Central memory CD8-positive, alpha-beta T cell (primary cell): ENCODE measurements at places on chromosomes 2 and 18.

DNA sequence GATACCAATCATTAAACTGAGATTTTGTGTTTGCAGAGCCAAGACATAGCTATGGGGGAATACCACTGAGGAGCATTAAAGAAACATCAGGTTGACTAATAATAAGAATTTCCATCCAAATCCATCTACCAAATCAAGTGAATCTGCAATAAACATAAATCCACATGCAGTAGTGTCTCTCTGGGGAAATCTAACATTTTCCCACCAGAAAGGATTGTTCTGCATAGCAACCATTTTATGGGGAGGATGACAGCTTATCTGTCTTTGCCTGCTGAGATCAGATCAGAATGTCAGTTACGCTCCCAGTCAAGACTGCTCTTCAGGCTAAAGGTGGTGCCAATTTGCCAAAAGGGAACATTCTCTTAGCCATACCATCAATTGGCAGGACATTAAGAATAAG, 1098.9 kb upstream of the CHAC2 start:
- DNase-seq: no peak

DNA sequence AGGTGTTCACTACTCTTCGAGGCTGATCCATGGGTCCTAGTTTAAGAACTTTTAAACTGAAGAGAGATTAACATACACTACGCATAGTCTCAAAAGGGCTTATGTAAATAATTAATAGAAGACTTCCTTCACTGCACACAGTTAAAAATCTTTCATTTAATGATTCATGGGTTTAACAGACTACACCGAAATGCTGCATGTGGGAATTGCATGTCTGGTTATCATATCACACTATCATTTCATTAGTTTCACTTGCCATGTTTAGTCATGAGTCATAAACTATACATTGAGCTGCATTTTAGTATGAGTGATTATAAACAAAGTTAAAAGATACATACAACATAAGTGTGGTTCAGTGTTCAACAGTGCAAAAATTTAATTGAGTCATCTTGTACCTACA, 31.2 kb downstream of the GLS start:
- DNase-seq: no peak

DNA sequence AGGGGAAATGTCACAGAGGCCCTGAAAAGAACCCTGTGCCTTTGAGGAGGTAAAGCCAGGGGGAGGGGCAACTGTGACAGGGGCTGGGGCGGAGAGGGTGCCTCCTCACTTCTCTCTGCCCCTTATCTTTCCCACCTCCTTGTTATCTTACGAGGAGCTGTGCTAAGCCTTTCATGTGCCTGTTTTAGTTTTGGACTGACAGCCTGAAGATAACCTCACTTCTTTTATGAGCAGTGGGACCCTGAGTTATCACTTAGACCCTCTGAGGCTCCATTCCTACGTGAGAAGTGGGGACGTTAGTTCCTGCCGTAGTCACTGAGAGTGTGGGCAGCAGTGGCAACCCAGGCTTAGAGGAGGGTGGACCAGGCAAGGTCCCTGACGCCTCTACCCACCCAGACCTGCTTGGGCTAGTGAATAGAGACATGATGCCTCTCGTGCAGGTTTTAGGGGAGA, 39.5 kb upstream of the LBH start:
- no peak for DNase-seq

DNA sequence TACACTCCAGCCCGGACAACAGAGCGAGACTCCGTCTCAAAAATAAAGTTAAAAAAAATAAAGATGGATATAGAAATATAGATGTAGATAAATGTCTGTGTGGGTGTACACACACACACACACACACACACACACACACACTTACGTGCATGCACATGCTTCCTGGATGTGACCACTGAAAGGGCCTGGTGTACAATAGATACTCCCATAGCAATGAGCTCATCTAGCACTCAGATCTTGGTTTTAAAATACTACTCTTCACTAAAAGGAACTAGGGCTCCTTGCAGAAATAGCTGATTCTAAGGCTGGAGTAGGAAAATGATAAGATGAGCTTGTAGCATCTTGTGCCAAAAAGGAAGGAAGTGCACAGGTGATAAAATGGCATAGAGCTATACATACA, 39.1 kb downstream of the ROCK2 start:
- no peak for DNase-seq

DNA sequence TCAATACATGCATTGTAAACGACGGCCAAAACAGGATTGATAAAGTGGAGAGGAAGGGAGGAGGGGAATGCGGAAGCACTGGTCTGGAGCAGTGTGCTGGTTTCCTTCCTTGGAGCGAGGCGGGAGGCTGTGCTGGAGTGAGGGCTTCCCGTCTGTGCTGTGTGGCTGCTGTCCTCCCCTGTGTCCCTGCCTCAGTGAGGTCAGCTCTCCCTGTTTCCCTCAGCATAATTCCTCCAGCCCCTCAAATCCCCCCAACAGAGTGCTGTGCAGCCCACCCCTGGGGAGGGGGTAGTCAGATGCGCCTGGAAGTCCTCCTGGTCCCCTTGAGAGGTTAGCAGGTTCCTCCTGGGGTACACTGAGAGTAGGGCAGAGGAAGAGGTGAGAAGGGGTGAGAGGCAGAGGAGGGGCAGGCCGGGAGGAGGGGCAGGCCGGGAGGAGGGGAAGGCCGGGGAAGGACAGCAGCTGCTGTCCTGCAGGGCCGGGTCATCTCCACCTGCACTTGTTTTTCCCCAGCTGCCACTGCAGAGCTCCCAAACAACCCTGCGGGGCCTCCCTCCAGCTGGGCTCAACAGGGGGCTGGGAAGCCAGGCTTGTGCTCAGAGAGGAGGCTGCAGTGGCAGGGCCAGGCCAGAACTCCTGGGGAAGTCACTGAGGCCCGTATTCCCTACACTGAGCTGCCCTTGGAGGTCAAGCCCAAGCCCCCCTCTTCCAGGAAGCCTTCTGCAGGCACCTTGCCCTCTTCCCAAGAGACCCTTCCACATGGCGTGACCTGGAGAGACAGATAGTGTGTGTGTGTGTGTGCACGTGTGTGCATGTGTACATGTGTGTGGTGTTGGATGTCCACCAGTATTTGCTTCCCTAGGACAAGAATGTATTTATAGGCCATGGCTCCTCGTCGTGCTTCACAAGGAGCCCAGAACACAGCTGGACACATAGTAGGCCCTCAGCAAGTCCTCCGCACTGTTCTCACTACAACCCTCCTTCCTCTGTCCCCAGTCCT, 13.2 kb upstream of the ATP6V1B1 start:
- DNase-seq: no peak

GRCh38 chr2:111231532-111232252, 111.0 kb downstream of the BCL2L11 start:
- DNase-seq: no peak

DNA sequence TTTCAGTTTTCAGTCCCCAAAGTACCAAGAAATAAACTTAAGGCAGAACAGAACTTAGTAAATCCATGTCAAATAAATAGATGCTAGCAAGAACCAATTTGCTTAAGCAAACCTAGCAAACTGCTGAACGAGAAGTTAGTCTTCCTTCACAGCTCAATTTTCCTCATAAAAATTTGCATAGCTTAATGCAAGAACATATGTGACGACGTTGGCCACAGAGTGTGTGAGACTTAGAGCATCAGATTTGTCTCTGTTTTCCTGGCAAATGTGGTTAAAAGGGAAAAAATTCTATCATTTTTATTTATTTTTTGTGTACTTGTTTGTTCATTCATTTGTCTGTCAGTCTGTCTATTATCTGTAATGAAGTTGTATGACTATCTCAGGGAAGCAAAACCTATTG, 485.7 kb downstream of the THSD7B start:
- no peak for DNase-seq

DNA sequence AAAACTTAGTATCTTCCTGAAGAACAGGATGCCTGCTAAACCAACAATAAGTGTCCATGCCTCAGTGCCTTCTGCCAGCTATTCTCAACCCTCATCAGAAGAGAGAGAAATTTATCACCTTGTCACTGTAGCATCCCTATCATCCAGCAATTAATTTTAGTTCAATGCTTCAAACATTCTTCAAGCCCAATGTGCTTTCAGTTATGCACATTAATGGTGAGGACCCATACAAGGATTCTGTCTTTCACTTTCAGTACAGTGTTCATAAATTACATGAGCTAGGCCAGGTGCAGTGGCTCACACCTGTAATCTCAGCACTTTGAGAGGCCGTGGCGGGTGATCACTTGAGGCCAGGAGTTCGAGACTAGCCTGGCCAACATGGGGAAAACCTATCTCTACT, 47.0 kb upstream of the MSH6 start:
- DNase-seq: no peak

DNA sequence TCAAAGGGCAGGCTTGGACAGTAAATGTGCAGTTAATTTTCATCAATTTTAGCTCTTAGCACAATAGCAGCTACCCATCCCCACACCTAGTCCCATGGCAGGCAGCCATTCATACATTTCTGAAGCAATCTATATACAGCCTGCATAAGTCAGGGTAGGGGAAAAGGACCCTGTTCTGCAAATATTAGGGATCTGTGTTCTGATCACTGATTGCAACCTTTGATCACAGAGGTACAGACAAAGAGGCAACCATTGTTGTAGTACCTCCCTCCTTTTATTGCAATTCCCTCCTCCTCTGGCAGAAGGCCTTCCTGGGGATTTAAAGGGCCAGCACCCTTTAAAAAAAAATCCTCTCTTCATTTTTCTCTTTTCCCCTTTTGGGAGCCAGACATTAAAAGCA, 58.3 kb downstream of the KANSL1L start:
- DNase-seq: no peak

GRCh38 chr2:30359644-30360167, 87.3 kb upstream of the LCLAT1 start:
- DNase-seq: no peak

DNA sequence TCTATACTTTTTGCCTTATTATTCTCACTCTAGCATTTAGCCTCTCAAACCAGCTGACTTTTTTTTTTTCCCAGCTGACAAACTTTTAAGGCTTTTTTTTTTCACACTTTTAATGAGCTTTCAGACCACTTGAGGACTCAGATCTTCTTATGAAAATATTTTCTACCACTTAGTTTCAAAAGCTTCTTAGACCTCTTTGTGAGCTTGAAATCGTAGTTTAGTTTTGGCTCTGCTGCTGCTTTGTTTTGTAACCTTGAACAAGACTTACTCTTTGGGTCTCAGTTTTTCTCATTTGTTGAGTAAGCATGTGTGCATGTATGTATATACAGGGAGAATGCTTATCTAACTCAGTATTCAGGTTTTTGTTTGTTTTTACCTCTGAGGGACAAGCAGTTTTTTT, 3.5 kb downstream of the NBEAL1 start:
- no peak for DNase-seq

DNA sequence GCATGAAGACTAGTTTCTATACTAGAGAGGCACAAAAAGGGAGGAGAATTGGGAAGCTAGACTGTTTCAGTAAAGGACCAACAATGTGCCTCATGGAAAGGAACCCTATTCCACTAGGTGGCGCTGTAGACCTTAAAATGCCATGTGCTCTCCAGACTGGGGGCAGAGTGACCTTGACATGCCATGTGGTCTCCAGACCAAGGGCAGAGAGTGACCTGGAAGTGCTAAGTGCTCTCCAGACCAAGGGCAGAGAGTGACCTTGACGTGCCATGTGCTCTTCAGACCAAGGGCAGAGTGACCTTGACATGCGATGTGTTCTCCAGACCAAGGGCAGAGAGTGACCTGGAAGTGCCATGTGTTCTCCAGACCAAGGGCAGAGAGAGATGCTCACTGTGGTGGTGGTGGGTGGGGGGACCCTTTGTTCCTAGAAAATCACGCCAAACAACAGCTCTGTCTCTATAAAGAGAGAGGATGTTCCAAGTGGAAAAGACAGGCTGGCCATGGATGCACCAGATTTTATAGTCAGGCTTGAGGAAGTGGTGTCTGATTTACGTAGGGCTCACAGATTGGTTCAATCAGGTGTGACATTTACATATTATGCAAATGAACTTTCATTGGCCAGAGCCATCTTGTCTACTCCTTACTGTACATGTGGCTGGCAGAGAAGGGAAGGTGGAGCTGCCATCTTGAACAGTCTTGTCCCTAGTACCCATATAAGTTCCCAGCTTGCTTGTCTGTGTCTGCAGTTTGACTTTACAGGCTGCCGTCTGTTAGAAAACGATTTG, 344.0 kb upstream of the DDX18 start:
- DNase-seq: no peak

DNA sequence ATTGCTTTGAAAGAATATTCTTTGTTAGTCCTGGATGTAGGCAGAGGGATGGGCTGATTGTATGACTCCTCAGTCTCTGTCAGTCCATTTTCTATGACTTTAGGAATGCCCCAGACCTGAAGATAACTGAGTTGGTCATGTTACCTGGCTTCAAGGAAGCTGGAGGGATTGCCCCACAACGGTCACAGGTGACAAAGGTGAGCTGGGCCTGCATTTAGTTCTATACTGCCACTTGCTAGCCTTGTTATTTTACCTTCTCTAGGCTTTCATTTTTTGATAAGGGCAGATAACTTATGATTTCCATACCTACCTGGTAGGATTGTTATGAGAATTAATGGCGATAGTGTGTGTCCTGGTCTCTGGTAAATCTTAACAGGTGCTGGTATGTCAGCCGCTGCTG, 260.1 kb downstream of the PRKCE start:
- DNase-seq: no peak
